ENCODE measurements at places on chromosomes 12 and 14.

- DNase-seq = no peak
These were observed 202.7 kb downstream of the RASSF9 start for GRCh38 chr12:85633491-85633890.

- DNase-seq = no peak
These were observed 38.8 kb downstream of the CDKL1 start for GRCh38 chr14:50357753-50358395.

GRCh38 chr12:66636771-66637170 lies 42.1 kb downstream of the GRIP1 start:
- DNase-seq = no peak

GRCh38 chr14:106459971-106460730 lies 933.8 kb downstream of the TMEM121 start:
- DNase-seq = peak; percentile 41

GRCh38 chr12:4089121-4089606 lies 184.4 kb upstream of the CCND2 start:
- no peak for DNase-seq

DNA sequence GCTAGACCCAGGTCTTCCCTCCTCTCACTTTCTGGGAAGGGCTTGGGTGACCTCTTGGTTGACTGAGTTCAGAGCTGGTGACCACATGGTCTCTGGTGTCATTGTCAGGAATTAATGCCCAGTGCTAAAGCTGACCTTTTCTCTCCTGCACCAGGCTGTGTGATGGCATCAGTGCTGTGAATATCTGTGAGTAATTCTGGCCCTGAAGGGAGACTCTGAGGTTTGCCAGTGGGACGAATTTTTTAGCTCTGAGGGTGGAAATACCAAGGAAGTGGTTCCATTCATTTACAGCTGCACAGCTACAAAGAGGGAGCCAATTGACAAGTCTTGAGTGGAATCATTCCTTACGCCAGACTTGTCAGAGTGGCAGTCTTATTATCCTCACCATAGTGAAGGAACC lies 6.2 kb upstream of the KRT86 start:
- no peak for DNase-seq

GRCh38 chr12:93762912-93763553 lies 85.9 kb downstream of the CRADD start:
- no peak for DNase-seq

DNA sequence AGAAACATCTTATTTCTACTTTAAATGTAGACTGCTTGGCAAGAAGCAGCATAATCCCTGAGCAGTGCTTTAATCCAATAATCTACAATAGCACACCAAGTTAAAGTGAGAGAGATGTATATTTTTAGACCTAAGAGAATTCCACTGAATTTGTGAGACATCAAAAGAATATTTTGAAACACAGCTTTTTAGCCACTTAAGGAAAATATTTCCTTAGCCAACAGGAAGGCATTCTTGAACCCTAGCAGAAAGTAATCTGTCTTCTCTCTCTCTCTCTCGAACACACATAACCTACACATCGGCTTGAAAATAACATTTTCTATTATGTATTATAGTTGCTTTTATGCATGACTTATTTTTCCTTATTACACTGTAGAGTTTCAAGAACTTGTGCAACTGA lies 34.0 kb downstream of the KITLG start:
- no peak for DNase-seq

GRCh38 chr14:80653956-80654355 lies 287.6 kb downstream of the CEP128 start:
- DNase-seq = no peak

- DNase-seq = no peak
These were observed 26.6 kb downstream of the RESF1 start for GRCh38 chr12:31985832-31986231.

- no peak for DNase-seq
These were observed 183.8 kb downstream of the CALM1 start for GRCh38 chr14:90580377-90581335.

DNA sequence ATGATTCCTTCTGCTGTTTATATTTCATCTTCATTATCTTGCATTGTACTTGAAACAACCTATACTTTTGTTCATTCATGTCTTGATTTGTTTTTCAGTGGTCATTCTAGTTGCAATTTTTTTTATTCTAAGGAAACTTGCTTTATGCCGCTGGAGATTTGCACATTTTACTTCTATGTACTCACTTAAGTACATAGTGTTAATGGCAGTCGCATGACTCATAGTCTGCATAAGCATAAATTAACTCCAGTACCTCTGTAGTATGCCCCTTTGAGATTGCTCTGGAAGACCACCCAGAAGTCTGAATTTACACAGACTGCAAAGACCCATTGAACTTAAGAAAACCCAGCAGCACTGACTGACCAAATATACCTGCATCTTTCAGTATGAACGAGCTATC lies 77.0 kb downstream of the MSRB3 start:
- DNase-seq = no peak

GRCh38 chr14:100788517-100788916 lies 37.4 kb upstream of the MEG3 start:
- no peak for DNase-seq

GRCh38 chr14:91229743-91230200 lies 14.7 kb downstream of the GPR68 start:
- peak; percentile 52 for DNase-seq

- no peak for DNase-seq
These were observed 118.2 kb upstream of the KITLG start for GRCh38 chr12:88698471-88698870.

- DNase-seq = no peak
These were observed 723 bp upstream of the NFE2 start for GRCh38 chr12:54301428-54302048.

DNA sequence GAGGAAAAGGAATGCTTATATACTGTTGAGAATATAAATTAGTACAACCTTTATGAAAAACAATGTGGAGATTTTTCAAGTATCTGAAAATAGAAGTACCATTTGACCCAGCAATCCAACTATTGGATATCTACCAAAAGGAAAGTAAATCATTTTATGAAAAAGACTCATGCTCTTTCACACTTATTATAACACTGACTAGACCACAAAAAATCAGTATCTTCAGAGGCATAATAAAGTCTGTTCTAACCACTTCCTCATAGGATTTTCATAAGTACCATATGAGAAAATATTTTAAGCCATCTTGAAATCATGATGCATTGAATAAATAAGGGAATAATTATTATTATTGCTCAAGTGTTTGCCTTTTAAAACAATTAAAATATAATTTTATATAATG lies 90.8 kb downstream of the SLCO1B1 start:
- DNase-seq = no peak

GRCh38 chr14:58801086-58801485 lies 163.3 kb downstream of the DACT1 start:
- no peak for DNase-seq

DNA sequence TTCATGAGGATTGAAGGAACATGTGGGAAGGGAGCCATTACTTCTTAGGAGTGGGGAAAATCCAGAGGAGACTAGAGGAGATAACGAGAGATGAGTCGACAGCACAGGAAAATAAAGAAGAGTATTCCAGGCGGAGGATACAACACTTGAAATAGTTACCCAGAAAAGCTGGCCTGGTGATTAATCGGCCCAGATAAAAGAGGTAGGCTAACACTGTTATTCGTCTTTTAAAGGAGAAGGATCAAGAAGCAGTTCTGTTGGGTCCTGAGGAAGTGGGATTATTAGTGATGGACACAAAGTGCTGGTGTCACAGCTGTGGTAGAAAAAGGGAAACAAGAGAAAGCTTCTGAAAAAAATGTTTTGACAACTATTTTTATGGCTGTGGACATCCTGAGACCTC lies 425.3 kb downstream of the ZFP36L1 start:
- no peak for DNase-seq

- DNase-seq = no peak
These were observed 27.1 kb upstream of the CLMN start for GRCh38 chr14:95346820-95347219.

Measured in stimulated activated CD4-positive, alpha-beta T cell treated with anti-CD3 and anti-CD28 coated beads, TNF-alpha, amount 100 ng/mL, for 48 hours (primary cell).